ENCODE measurements at places on chromosomes 3 and 15. TPM values are rescaled to one million over a fixed set of nuclear protein-coding genes. Genes with fewer than 3 reads are reported as not detected.

The LNP1 gene
- total RNA-seq, result 3.1 TPM

The HESX1 gene
- total RNA-seq, result 0.99 TPM

DNA sequence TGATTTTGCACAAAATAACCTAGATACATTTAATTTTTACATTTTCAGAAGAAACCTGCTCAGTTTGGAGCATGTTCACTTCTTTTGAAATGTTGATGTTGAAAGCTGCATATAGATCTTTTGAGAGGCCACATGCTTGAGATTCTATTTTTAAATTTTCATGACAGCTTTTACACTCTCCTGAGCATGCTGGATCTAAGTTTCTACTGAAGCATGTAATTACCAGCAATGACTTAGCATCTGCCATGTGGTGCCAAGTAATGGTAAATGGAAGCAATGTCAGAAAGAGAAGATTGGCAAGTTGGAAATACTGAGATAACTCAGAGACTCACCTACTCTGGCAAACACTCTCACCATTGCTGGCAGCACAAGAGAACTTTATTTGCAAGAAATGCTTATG is 310.6 kb downstream of the NSUN3 start:
- no peak for DNase-seq

DNA sequence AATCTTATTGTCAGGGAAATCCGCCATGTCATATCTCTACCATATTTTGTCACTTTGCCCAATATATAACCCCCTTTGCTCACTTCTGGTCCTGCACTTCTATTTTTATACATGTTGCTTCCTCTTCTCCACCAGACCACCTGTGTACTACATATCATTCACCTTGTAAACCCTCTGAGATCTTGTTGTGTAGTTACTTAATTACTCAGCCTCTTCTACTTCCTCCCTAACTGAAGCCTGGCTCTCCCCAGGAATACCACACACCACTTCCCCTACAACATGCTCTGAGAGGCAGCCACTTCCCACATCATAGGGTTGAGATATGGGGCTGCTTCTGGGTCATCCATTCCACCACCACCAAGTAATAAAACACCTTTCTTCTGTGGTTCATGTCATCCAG is 10.0 kb downstream of the HEXA start:
- DNase-seq, result no peak

The ARID3B gene
- 0.99 TPM for total RNA-seq

The CIB2 gene
- 3.1 TPM for total RNA-seq

DNA sequence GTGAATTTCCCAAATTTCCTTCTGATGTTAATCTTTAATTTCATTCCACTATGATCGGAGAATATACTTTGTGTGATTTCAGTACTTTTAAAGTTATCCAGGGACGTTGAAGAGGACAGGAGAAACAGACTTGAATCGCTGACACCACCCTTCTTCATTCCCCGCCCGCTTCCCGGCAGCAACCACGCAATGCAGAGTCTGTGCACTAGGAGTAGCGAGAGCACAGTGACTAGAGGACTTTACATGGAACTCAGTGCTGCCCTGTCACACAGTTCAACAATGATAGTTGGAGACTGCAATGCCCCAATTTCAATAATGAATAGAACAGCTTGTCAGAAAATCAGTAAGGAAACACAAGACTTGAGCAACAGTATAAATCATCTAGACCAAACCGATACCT is 73.9 kb downstream of the RNF13 start:
- no peak for DNase-seq

The ADCY5 gene
- total RNA-seq, result 0.51 TPM

DNA sequence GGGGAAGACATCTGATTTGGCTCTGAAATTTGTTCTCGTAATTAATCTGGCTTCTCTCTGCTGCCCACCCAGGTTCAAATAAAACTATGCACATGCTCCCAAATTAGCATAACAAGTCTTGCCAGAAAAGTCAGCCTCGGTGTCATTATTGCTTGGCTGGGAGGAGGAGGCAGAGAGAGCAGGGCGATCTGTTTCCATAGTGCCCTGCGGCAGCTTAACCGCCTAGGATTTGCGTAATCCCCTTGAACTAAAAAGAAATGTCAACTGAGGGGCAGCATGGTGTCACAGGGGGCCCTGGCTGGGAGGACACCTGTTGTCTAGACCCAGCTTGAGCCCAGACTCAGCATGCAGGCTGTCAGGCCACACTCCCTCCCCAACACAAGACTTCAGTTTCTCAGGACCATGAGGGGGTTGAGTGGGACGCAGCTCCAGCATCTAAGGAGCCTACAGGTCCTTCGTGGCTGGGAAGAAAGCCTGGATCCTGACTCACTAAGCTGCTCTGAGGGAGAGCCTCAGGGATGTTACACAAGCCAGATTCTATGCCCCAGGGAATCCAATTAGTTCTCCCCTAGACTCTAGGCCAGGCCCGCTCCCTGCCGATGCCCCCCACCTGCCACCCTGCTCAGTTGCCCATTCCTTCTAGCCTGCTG is 17.3 kb downstream of the MRPS11 start:
- DNase-seq, result peak; percentile 15

DNA sequence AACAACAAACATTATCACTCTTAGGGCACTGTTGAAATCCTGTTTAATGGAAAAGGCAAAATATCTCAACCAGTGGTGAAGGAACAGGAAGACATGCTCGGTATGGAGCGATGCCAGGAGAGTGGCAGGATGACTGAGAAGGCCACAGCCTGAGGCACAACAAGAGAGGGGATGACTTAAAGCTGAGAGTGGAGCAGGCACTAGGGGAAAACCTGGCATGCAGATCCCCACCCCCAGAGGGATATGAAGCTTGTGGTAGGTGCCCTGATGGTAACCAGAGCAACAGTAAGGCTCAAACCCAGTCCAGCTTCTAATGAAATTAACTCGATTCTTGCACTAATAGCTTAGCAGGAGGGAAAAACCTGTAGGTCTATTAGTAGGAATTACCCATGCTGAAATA is 40.4 kb downstream of the LYSMD4 start:
- DNase-seq, result no peak

The GABRR3 gene
- total RNA-seq, result not detected

- no peak for DNase-seq
These were observed 62.7 kb downstream of the CPNE4 start for GRCh38 chr3:131972091-131972490.

The EFHB gene
- 1.0 TPM for total RNA-seq

The RTP4 gene
- total RNA-seq, result 2.1 TPM

DNA sequence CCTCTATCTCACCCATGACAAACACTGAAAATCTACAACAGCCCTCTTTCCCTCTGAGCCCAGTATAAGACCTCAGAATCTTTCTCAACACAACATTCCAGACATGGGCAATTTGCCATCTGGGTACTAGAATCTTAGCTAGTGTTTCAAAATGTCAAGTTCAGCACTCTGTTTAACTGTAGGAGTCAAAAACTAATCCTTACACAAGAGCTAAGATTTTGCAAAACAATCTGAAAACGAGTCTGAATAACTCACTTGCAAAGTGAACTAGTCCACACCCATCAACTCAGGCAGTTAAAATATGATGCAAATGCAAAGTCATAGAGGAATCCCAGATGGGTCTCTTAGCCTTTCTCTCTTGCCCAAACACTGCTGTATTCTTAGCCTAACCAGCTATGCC is 67.8 kb downstream of the GPR176 start:
- peak; percentile 59 for DNase-seq

DNA sequence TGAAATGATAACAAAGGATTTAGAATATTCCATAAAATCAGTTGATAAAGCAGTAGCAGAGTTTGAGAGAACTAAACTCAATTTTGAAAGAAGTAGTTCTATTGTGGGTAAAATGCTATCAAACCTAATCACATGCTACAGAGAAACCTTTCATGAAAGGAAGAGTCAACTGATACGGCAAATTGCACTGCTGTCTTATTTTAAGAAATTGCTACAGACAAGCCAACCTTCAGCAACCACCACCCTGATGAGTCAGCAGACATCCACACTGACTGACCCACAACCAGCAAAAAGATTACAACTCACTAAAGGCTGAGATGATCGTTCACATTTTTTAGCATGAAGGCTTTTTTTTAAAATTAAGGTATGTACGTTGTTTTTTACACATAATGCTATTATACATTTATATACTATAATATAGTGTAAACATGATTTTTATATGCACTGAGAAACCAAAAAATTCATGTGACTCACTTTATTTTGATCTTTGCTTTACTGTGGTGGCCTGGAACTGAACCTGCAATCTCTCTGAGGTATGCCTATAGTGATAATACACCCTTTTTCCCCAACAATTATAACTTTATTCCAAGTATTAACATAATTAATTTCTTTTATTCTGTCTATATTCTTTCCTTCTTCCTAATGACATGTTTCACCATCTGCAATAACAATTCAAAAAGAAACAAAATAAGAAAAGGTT is 109.9 kb downstream of the TBC1D5 start:
- DNase-seq, result peak; percentile 73

DNA sequence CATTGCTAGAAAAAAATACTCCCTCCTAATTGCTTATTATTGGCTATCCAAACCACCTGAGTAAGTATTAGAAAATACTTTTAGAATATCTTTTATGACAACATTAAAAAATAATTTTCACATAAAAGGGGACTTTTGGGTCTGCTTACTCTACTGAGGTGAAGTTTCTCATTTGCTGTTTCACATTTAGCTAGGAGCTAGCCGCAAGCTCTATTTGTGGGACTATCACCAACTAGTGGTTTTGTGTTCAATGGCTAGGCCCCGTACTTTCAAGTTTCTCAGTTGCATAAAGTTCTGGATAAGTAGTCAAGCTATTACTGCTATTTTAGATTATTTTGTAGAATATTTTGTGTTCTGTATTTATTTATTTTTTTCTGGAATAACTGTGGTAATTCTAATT is 244.2 kb upstream of the SLITRK3 start:
- DNase-seq, result no peak

The ADAMTSL3 gene
- 0.26 TPM for total RNA-seq

The ITIH4 gene
- 2.6 TPM for total RNA-seq

The ABTB1 gene
- total RNA-seq, result 8.2 TPM

The KBTBD13 gene
- not detected for total RNA-seq

DNA sequence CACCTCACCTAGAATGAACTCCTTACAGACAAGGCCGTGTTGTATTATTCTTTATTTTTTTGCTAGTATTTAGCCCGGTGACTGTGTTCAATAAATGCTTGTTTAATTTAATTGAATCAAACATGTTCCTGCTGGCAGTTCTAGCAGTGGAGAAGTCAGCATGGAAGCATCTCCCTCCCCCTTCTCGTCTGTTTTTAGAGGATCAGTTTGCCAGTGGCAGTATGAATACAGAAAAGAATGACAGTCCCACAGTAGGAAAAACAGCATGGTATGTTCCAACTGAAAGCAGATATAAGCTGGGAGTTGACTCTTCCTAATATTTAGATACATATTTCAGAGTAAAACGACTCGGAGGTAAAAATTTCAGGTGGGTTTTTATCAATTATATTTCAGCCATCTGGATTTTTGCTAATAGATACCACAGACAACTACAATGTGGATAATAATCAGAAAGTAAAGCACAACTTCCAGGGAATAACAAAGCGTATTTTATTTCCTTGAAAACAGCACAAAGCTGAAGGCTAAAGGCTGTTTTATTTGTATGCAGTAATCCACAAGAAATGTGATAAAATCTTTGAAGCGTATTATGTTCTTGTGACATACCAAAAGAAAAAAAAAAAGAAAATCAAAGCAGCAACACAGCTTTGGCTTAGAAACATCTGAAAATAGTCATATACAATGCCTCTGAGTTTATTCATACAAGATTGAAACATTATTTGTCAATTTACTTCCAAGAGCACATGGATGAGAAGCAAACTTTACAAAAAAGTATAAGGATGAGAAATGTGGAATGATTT is 244.5 kb upstream of the KCNMB2 start:
- DNase-seq, result no peak
